Cardiac fibroblast (primary cell): ENCODE measurements at places on chromosomes 1 and 21.

DNA sequence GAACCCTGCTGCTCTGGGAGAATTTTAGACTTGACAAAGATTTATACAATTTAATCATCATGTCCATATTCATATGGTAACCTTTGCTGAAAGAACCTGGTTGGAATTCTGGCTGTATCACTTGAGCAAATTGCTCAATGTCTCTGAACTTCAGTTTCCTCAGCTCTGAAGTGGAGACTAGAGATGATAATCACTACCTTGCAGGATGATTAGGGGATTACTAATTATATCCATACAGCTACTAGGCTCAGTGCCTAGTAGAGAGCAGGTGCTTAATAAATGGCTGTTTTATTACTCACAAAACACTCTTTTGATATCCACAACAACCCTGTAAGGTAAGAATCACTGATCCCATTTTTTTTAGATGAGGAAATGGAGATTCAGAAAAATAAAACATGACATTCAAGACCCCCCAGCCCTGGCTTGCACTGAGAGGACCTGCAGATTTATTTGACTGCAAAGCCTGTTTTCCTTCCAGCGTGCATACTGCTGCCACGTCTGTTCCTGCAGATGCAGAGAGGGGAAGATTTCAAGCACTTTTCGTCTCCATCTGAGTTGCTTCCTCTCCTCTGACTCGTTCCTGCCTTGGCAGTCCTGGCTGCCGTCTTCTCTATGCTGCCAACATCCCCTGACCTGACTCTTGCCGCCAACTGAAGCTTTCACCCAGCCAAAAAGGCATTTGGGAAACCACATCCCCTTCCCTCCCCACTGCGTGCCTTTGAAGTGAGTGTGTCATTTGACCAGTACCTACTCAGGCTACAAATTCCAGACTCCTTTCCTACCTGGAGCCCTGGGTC, 203.0 kb downstream of the PLPP3 start:
- DNase-seq, result peak; percentile 56

DNA sequence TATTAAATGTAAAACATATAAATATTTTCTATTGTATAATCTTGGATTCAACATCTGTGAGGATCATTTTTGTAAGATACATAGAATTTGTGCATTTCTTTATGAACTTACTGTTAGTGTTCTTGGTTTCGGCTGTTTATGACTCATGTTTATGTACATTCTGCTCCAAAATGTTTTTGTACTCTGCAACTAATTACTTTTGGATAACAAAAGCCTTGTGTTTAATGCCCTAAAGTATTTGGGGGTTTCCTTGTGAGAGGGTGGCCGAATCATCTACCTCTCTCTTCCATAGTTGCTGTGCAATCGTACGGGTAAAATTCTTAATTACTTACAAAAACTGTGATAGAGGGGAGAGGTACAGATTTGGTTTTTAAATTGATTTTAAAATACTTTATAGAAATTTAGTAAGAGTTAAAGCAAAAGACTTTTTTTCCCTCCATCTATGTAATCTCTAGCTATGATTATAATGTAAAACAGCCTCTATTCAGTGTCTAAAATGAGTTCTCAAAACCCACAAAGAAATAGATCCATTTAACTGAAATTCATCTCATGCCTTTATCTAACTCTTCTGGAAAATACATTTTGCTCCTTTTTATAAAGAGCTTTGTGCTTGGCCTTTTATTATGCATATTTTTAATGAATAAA, 38.7 kb upstream of the LRRC8C start:
- DNase-seq, result no peak

GRCh38 chr1:154944401-154945159, 8.1 kb upstream of the PMVK start:
- DNase-seq, result peak; percentile 26

GRCh38 chr1:116679828-116680628, 12.5 kb upstream of the IGSF3 start:
- DNase-seq, result no peak

- DNase-seq, result peak; percentile 89
Measured at GRCh38 chr1:187691439-187691838, 862.7 kb downstream of the PLA2G4A start.

DNA sequence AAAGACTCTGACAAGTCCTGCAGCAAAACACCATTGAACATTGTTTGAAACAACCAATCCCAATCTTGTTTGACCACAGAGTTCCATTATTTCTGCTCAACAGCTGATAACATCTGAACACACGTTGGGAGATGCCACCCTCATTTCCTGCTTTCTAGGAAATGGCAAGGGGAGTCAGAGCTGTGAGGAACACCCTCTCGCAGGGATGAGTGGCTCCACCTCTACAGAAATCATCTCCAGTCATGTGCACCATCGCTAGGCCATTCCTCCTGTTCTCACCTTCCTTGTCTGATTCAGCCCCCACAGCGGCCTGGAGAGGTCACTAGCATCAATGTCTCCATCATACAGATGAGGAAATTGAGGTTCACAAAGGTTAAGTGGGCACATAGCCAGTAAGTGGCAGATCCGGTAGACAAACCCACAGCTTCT, 22.4 kb upstream of the RUNX3 start:
- DNase-seq, result no peak

- DNase-seq, result no peak
Measured at GRCh38 chr1:180646093-180646492, 14.3 kb downstream of the XPR1 start.

GRCh38 chr1:160789702-160790611, 6.0 kb upstream of the LY9 start:
- DNase-seq, result no peak

GRCh38 chr1:238499021-238499420, 608.3 kb upstream of the ZP4 start:
- no peak for DNase-seq

DNA sequence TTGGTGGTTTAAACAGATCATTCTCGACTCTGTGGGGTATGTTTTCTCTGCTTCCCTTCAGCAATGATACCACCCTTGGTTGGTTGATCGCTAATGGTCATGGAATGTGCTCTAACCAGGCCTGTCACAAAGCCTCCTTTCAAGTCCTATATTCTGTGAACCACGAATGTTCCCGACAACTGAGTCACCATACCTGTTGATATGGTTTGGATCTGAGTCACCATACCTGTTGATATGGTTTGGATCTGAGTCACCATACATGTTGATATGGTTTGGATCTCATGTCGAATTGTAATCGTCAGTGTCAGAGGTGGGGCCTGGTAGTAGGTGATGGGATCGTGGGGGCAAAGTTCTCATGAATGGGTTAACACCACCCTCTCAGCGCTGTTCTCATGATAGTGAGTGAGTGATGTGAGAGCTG, 10.2 kb upstream of the CAMK2N1 start:
- DNase-seq, result peak; percentile 68

- no peak for DNase-seq
Measured at GRCh38 chr1:244324176-244324883, 127.4 kb downstream of the ADSS2 start.

- peak; percentile 29 for DNase-seq
Measured at GRCh38 chr1:243950166-243950565, 100.1 kb upstream of the AKT3 start.

GRCh38 chr1:97089173-97089572, 367.6 kb downstream of the PTBP2 start:
- no peak for DNase-seq

GRCh38 chr1:64569411-64569810, 99.5 kb downstream of the CACHD1 start:
- DNase-seq, result no peak

GRCh38 chr1:145845144-145845513, 301 bp upstream of the NUDT17 start:
- no peak for DNase-seq

DNA sequence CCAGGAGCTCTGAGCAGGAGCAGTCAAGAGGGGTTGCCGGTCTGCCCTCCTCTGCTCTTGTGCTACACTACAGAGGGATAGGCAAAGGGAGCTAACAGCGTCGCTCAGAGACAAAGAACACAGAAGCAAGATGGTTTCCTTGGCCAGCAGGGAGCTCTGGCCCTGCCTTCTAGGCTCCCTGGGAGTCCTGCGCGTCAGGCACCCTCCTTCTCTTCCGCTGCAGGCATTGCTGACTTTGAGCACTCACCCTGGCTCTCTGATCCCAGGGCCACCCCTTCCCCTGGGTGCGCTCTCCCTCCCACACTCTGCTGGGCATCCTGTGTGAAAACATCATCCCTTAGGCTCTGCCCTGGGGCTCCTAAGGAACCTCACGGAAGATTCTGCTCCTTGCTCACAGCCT, 489 bp downstream of the TNNI1 start:
- no peak for DNase-seq

DNA sequence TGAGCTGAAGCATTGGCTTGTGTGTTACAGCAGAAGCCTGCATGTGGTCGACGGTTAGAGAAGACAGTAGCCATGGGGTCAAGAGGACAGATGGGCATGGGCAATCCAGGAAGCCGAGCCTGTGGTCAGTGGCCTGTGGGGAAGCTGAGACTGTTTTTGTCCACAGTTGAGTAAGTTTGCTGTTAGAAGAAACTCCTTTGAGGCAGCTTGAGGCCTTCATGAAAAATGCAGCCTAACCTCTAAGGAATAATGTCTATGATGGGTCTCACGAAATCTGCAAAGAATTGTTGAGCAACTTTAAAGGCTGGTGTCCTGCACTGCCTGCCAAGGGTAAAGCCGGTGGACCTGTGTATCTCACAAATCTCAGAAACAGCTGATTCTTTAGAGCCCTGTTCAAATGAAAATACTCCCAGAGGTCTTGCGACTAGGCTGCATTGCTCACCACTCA, 322.4 kb downstream of the SETD4 start:
- peak; percentile 60 for DNase-seq

DNA sequence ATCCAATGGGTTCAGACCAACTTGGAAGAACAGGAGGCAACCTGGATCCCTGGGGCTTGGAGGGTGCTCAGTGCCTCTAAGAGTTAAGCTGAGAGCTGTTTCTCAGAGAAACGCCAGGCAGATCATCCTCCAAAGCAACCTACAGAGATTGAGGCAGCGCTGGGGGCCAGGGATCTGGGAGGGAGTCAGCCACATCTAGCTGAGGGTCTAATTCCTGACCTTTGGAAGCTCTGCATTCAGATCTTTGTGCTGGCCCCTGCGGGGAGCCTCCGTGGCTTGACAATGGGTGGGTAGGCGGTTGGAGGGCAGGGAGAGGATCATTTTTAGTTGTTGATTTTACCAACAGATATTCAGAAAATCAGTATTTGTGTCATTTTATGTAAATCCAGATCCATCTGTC, 79.3 kb downstream of the DDX20 start:
- DNase-seq, result no peak

GRCh38 chr1:224433701-224434672, 610 bp downstream of the WDR26 start:
- DNase-seq, result peak; percentile 17

GRCh38 chr1:61084491-61085031, 2.2 kb downstream of the NFIA start:
- peak; percentile 54 for DNase-seq
